Fibroblast of skin of left biceps (primary cell): ENCODE measurements at places on chromosomes 7 and 10.

DNA sequence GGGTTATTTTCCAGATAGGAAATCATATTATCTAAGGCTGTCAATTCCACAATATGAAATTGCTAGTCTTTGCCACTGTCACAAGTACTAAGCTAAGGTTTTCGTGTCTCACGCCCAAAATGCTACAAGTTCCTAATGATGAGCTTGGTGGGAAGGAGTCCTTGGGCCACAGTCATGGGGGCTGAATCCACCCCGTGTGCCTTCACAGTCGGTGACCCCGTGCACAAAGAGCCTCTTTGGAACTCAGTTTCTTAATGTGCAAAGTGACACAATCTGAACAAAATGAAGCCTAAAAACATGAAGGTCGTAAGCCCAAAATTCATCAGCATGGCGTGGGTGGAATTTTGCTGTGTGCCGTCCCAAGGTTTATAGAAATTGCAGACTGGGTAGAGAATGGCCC is 337.0 kb upstream of the GALNT17 start:
- no peak for DNase-seq

DNA sequence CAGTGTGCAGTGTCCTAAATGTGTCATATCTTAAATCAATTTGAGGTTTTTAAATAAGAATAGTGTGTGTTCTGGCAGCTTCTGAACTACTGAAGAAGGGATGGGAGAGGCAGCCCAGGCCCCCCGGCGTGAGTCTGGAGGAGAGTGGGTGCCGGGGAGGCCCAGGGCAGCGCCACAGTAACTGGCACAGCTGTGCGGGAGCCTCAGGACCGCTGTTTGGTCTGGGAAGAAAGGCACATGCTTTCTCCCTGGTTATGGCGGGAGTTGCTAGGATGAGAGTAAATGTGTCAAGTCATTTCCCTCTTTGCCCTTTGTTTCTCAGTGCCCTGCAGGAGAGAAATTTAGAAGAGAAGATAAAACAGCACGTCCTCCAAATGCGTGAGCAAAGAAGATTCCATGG is 31.9 kb upstream of the PWWP2B start:
- DNase-seq, result no peak

DNA sequence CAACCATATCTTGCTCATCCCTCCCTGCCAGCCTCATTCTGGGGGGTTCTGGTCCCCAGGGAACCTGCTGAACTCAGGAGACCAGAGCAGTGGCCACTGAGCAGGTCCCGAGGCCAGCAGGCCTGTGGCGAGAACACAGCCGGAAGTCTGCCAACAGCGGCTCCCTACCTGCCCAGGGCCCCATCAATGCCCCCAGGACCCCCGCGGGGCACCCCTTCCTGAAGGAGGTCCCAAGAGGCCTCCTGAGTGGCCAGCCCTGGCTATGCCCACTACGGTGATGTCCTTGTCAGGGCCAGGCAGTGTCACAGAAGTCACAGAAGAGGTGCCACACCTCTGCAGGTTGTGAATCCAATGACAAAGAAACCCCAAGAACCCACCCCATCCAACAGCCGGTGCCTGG is 58.9 kb downstream of the CAMK2B start:
- no peak for DNase-seq

DNA sequence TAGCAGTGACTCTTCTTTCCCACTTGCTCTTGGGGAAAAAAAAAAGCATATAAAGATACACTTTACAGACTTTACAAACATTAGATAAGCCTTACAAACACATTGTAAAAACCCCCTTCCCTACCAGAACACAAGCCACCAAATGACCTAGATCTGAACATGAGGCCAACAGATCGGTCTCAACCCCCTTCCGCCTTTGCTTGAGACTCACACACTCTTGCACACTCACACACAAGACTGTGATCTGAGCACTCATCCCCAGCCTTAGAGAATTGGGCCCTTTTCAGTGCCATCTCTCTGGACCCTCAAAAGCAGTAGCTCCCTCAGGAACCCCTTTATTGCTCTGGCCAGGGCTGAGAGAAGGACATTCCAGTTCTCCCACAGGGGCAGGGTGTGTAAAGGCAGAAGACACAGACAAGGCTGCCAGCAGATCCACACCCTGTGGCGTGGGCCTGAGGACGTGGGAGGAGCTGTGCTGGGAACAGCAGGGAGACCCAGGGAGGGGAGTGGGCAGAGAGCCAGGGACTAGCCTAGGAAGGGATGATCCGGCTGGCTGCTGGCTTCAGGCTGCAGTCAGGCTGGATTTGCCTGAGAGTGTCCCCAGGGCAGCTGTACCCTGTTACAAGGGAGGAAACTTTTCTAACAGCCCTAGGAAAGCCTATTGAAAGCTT is 206.7 kb downstream of the KIAA1217 start:
- no peak for DNase-seq

DNA sequence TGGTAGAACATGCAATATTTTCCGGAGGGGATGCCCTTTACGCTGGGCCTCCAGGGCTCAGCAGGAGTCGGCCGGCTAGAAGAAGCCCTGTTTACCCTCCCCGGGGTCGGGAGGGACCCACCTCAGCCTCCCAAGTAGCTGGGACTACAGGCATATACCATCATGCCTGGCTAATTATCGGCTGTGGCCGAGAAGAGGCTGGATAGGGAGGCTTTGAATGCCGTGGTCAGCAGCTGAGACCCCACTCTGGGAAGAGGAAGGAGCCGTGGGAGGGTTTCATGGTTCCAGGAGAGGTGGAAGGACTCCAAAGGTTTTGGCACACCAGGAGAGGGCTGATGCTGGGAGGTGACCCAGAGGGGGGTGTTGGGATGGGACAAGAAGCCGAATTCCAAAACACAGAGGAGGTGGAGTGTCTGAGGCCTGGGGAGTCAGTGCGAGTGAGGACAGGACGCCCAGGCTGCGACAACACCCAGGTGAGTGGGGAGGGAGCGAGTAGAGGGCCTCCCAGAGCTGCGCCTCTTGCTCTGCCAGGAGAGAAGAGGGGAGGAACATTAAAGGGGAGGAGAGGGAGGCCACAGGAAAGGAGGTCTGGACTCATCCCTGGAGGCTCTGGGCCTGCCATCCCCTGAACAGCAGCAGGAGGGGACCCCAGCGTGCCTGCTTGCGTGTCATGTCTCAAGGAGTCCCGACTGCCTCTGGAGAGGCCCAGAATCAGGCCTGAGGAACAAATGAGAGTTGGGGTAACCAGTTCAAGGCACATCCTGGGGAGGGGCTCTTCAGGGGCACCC is 19.6 kb downstream of the GRID2IP start:
- DNase-seq, result no peak

DNA sequence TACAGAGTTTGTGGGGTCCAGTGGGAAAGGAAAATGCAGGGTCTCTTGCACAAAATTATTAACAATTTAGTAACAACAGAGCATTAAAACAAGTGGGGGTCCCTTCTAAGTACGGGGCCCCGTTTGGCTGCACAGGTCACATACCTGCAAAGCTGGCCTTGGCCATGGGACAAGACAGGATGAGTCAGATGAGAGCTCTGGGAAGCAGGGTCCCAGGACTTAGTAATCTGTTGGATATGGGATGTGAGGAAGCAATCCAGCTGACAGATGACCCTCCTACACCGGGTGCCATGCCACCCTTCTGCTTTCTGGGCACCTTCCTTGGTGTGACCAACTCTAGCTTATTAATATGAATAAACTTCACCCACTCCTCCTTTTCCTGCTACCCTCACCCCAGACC is 3.2 kb upstream of the DUSP5 start:
- DNase-seq, result no peak

DNA sequence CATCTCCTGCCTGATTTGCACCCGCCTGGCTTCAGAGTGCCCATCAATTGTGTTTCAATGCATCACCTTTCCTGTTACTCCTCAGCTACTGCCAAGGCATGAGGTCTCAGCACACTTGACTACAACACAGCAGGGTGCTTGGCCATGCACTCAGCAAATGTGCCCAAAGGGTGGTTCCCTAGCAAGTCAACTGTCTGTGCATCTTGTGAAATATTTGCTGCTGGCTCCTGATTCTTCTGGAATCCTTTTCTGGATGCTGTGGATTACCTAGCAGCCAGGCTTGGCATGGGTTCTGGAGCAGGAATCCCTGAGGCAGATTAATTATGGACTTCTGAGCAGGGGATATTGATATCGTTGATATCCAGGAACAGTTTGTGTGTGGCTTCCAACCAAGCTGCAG is 662.6 kb upstream of the MGMT start:
- DNase-seq, result no peak

GRCh38 chr7:79465551-79465950 is 12.1 kb upstream of the MAGI2 start:
- DNase-seq, result no peak

GRCh38 chr7:92682330-92682729 is 92.1 kb upstream of the FAM133B start:
- DNase-seq, result no peak

GRCh38 chr7:28076423-28077200 is 104.0 kb downstream of the JAZF1 start:
- DNase-seq, result no peak

GRCh38 chr7:13749636-13750035 is 239.8 kb downstream of the ETV1 start:
- DNase-seq, result no peak

DNA sequence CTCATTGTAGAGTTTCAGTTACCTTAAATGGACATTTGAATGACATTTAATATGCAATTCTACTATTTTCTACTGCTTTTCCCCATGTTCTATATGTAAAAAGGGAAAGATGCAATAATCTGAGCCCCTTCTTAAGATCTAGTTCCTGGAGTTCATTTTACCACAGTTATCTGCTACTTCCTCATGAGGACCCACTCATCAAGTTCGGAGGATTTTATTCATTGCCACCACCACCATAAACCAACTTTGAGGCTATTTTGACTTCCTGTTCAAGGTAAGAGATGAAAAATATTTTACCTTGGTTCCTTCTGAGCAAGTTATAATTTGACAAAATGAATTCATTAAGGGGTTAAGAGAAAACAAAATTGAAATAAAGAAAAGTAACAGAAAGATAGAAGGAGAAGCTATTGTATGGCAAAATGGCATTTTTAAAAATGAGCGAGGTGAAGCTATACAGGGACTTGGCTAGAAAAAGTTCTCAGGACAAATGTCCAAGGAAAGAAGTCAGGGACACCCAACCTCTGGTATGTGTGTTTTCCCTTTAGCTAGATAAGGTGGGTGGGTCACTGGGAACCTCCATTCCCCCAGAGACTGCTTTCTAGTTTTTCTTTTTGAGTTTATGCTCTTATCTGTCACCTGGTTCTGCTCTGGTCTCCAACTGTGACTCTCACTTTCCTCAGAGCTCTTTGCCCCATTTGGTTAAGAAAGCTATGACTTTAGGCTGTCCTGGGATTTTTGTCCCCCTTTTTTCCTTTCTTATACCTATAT is 14.9 kb upstream of the FAM3C start:
- no peak for DNase-seq

DNA sequence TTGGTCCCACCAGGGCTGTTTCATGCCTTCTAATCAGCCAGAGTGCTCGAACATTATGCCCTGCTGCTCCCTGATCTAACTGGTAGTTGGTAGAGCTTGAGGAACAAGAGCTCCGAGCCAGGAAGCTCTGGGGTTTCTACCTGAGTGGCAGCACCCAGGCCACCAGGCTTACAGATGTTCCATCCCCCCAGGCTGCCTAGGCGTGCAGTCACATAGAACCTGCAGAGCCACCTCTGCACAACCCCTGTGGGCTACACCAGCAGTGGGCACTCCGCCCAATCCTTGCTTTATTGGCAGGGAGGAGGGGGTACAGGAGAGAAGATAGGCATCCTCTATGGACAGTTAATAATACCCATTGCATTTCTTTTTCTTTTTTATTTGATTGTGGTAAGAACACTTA is 21.8 kb downstream of the MAP3K8 start:
- no peak for DNase-seq

- peak; percentile 62 for DNase-seq
Measured at GRCh38 chr7:131604841-131605279, 48.4 kb upstream of the PODXL start.

- no peak for DNase-seq
Measured at GRCh38 chr7:12569673-12570072, 847 bp upstream of the SCIN start.

- no peak for DNase-seq
Measured at GRCh38 chr10:119770928-119771327, 45.1 kb downstream of the INPP5F start.

DNA sequence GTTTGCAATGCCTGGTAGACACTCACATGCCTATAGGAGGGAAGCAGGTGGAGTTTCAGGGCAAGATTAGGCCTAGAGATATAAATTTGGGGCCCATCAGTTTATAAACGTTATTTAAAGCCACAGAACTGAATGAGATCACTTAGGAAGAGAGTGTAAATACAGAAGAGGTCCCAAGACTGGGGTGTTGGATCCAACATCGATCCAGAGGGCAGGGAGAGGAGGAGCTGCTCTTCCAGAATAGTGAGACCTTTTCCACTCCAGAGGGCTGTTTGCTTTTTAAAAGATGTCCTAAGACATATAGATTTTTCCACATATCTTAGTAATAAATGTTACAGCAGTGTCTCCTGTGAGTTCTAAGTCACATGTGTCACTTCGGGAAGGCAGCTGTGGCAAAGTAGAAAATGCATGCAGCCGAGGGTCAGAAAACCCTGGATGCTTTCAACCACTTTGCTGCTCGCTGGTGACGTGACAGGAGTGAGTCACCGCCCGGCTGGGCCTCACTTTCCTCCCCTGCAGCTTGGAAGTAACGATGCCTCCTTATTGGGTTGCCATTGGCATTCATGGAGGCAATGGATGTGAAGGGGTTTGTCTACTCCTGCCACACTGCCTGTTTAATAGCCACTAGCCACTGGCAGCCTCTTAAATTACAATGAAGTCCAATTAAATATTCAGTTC is 95.4 kb downstream of the TRIL start:
- DNase-seq, result no peak

DNA sequence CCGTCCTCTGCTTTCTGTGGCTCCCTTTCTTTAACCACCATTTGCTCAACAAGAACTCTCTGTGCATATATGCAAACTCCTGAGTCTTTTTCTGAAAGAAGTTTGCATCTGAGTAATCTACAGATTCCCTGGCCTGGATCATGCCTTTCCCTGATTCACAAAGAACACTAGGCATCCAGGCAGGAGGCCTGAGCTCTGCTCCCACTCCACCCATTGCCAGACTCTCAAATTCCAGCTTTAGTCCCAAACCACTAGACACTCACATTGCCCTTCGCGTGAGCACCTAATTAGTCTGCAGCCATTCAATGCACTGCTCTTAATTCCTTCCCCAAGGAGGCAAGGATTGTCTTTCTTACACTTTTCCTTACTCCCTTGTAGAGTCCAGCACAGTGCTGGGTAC is 60.9 kb downstream of the ABCC2 start:
- DNase-seq, result no peak

DNA sequence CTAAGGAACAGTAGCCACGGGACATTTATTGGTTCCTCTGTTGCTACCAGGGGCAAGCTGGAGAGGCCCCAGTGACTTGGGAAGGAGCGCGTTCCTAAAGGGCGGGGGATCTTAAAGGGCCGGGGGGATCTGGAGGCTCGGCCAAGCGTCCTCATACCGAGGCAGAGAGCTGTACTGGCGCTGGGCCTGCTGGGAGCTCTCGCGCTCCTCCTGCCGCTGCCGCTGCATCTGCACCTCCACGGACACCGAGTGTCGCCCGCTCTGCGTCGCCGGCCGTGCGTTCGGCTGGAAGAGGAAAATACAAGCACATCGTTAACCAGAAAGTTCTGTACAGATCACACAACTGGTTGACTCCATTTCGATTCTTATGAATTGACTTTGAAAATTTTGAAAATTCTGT is 695.6 kb downstream of the PARD3 start:
- DNase-seq, result no peak
